Activated T-cell treated with anti-CD3 and anti-CD28 coated beads for 48 hours (primary cell): ENCODE measurements at places on chromosomes 3 and 15.

DNA sequence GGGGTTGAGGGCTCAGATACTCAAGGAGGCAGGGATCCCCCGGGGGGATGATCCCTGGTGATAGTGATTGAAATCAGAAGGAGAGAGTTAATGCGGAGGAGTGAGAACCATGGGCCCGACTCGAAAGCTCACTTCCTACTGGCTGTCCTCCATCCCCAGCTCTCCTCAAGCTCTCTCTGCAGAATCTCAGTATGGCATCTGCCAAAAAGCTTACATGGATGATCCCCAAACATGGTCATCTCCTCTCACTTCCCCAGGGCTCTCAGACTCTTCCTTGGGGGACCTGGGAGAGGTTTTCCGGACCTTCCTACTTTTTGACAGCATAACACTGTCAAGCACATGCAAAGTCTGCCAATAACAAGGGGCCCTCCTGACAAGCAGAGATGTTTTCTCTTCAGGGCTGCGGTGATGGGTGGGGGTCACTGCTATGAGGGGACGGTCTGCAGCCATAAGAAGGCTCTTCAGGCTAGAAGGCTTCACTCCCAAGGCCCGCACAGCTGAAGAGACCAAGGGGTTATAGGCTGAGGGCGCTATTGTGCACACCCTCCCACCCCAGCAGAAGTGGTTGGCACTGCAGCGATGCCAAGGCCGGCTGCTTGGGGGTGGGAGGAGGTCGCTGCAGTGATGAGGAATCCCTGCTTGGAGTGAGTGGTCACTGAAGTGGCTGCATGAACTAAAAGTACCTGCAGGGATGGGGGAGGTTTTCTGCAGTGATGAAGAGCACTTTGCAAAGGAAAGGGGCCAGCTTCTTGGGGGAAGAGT, 828 bp upstream of the VWA5B2 start:
- no peak for DNase-seq

- DNase-seq, result no peak
Observed at GRCh38 chr3:5317557-5317956, 130.1 kb downstream of the EDEM1 start.

DNA sequence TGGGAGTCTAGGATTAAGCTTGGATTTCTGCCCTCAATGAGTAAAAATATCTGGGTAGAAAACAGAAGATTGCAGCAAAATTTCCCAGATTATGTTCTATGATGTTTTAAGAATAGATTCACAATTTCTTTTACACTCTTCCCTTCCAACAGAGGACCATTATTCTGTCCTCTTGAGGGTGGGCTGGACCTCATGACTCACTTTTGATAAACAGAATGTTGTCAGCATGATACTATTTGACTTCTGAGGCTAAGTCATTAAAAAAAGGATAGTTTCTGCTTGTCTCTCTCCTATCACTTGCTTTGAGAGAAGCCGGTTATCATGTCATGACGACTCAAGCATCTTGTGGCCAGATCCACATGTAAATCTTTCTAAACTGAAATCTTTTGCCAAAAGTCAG, 396.2 kb upstream of the CDIN1 start:
- no peak for DNase-seq

- no peak for DNase-seq
Observed at GRCh38 chr3:194598771-194599557, 34.3 kb downstream of the TMEM44 start.

GRCh38 chr3:128036119-128036518, 16.1 kb upstream of the SEC61A1 start:
- no peak for DNase-seq

DNA sequence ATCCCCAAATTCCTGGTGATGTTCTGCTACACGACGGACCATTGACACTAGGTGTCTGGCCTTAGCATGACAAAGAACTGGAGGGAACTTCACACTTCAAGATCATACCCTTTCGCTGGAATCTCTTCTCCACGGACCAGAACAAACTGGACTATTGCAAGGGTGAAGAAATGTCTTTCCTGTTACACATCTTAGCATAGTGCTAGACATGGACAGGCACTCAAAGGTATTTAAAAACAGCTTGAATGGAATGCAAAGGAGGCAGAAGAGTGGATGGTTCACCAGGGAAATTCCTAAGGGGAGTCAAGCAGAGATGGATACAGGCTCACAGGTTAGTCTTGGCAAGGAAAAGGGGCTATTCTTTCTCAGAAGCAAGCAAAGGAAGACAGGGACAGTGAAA, 33.5 kb upstream of the PDZRN3 start:
- DNase-seq, result no peak

DNA sequence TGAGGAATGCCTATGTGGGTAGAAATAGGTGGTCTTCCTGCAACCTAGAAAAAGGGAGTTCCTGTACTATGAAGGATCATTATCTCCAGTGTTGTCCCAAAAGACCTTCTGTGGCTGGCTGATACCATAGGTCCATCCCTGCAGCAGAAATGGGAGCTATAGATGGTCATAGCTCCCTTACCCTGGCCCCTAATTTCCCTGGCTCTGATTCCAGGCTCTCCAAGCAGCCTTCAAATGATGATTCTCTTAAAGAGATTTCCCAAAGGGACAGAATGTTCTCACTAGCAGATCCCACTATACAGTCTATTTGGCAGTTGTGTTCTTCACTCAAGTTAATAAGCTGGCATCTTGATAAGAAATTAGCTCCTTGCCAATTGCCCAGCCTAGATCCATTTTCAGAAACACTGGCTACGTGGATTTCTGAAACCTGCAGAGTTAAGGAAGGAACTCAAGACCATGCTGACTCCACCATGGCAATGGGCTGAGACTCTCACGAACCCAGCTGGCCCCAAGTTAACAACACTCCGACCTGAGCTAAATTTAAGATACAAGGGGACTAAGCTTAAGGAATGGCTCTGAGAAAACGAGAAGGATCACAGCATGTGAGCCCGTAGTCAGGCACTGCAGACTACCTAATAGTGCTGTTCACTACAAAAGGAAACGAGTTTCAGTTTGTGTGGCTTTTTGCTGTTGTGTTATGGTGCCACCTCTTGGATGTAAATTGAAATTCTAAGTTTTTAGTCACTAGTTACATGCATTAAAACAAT, 11.4 kb downstream of the C15orf40 start:
- no peak for DNase-seq

DNA sequence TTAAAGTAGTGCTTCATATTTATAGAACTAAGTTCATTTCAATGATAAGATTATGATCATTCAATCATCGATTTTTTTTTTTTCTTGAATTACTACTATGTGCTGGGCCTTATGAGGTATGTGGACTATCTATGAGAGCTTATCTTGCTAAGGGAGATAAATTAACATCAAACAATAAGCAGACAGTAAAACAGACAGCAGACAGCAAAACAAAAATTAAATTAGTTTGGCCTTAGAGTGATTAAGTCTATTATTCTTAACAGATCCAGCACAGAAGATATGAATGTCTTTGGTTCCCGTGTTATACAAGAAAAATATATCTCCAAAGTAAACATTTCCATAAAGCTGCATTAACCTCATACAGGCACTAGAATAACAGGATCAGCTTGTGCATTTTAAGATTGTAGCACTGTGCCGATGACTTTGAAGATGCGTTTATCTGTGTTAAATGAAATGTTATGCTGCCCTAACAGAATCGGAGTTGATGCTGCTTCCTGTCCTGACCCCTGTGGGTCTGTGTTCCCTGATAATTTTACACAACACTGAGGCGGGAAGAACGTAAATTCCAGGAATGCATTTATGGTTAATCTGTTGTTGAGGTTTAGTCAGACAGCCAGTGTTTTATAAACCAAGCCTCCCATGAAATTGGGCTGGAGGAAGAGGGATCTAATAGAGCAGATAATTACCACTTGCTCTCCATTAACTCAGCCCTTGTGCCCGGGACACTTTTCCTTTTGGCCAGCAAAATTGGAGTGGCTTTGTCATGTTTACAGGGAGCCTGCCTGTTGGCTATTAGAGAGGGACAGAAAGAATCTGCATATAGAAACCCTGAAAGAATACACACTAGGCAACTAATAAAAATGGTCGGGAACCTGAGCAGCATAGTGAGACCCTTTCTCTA, 80.8 kb downstream of the GHSR start:
- no peak for DNase-seq

DNA sequence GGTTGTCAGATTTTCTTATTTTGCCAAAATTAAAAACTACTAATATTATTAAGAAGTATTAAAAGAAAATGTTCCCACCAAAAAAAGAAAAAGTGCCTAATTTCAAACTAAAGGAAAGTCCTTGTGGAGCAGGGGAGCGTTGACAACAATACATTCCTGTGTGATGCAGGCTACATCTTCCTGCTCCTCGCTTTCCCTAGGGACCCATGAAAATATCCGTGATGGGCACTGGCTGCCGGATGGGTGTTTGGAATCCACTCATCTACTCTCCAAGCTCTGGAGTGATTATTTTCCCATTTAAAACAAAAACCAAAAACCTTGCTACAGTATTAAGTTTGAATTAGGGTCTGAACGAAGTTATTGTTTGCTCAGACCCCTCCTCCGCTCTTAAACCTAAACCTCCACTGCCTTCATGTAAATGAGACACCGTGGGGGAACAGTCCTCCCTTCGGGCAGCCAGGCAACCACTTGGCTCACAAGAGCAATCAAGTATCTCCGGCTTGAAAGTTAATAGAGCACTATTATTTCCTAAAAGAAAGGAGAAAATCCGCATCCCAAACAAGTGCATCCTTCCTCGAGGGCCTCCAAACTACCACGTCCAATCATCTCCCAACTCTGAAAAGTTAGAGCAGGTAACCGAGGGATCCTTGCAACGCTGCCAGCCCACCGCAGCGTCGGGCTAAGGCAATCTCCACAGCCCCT, 1.5 kb downstream of the ITGB5 start:
- no peak for DNase-seq

GRCh38 chr3:16788440-16789056, 96.2 kb upstream of the PLCL2 start:
- DNase-seq, result no peak

GRCh38 chr3:146274833-146275232, 23.9 kb upstream of the PLSCR4 start:
- no peak for DNase-seq

- DNase-seq, result no peak
Observed at GRCh38 chr15:76861815-76862397, 43.2 kb downstream of the SCAPER start.

DNA sequence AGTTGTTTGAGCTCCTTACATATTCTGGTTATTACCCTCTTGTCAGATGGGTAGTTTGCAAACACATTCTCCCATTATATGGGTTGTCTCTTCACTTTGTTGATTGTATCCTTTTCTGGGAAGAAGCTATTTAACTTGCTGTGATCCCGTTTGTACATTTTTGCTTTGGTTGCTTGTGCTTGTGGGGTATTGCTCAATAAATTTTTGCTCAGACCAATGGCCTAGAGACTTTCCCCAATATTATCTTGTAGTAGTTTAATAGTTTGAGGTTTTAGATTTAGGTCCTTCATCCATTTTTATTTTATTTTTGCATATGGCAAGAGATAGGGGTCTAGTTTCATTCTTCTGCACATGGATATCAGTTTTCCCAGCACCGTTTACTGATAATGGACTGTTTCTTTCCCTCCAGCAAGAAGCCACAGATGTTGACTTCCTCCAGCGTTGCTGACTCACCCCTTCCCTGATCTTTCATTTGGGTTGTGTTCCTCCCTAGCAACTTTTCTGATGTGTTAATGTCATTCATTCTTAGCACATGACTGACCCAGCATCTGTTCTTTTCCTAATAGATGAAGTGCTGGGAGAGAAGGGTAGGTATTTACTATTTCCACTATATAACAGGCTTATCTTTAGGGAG, 166.7 kb upstream of the SGO1 start:
- DNase-seq, result no peak

DNA sequence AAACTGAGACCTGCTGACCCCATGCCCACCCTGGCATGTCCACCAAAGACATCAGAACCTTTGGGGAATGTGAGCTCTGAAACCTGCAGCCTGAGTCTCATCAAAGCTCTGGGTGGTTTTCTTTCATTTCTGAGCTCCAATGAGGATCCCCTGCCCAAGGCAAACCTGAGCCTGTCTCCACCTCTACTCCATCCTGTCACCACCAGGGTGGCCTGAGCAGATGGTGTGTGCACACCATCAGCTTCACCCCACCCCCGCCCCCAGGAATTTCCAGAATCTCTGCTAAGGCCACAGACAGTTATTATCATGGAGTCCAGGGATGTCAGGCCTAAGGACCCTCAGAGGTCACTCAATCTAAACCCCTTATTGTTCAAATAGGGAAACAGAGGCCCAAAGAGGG, 1.3 kb downstream of the XIRP1 start:
- no peak for DNase-seq

GRCh38 chr3:74564560-74564959, 49.9 kb downstream of the CNTN3 start:
- no peak for DNase-seq

GRCh38 chr3:4447295-4447999, 19.6 kb downstream of the SUMF1 start:
- no peak for DNase-seq

DNA sequence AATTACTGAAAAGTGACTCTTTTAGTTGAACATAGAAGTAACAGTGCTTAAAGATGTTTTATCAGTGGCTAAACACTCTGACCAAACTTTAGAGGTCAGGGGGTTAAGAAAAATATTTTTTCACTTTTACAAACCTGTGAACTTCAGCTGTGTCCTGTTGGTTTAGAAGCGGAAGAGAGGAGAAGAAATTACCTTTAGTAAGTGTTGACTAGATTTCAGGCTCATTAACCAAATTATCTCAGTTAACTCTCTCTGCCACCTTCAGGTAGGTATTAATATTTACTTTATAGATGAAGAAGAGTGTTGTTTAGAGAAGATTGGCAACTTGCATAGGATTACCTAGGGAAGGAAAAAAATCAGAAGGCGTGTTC, 151.9 kb upstream of the CMC1 start:
- no peak for DNase-seq

- DNase-seq, result no peak
Observed at GRCh38 chr3:46061108-46061720, 33.9 kb upstream of the XCR1 start.
